ENCODE measurements at places on chromosomes 16 and 17. TPM values are rescaled to one million over a fixed set of nuclear protein-coding genes. Genes with fewer than 3 reads are reported as not detected.
A peak's percentile ranks its signal among the peaks of the same experiment; 100 is the strongest.

Gene KRT40
- total RNA-seq: not detected

Gene DLX3
- total RNA-seq: not detected

DNA sequence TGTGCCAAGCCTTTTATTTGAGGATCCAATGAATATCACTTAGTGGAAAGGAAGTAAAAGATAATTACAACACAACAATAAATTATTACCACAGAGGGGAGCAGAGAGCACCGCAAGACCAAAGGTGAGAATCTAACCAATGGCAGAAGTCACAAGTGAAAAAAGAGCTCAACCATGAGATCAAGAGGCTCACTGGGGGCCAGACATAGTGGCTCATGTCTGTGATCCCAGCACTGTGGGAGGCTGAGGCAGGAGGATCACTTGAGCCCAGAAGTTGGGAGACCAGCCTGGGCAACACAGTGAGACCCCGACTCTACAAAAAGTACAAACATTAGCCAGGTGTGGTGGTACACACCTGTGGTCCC lies 17.7 kb downstream of the ANKRD11 start:
- no peak for DNase-seq

GRCh38 chr17:2366747-2367494 lies 29.6 kb downstream of the SGSM2 start:
- DNase-seq: peak; percentile 23

- no peak for DNase-seq
Observed at GRCh38 chr17:75147878-75148546, 6.3 kb downstream of the JPT1 start.

- DNase-seq: no peak
Observed at GRCh38 chr17:35749560-35750412, 3.3 kb downstream of the GAS2L2 start.

DNA sequence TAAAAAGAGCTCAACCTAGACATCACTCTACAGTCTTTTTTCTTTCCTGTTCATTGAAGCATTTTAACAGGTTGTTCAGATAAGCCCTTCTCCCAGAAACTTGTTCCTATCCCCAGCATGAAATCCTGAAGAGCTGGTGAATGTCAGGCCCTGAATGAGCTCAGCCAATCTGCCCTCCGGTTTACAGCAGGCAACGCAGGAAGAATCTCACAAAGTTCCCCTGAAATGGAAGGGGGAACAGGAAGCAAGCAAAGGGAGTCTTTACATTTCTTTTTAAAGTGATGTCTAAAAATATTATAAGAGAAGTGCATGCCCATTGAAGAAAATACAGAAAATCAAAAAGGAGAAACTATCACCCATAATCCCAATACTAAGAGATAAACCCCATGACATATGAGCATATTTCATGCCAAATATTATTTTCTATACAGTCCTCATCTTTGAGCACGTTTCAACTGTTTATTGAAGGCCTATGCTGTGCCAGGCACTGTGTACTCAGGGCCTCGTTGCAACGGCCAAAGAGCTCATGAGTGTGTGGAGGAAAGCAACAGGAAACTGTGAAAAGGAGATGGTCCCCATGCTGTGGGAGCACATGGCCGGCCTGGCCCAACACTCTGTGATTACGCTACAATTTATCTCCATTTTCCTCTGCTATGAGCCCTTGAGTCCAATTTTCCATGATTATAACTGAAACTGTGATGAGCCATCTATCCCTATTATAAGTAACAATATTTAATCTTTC lies 5.7 kb downstream of the TK2 start:
- no peak for DNase-seq

- no peak for DNase-seq
Observed at GRCh38 chr16:21279501-21279900, 1.4 kb upstream of the CRYM start.

DNA sequence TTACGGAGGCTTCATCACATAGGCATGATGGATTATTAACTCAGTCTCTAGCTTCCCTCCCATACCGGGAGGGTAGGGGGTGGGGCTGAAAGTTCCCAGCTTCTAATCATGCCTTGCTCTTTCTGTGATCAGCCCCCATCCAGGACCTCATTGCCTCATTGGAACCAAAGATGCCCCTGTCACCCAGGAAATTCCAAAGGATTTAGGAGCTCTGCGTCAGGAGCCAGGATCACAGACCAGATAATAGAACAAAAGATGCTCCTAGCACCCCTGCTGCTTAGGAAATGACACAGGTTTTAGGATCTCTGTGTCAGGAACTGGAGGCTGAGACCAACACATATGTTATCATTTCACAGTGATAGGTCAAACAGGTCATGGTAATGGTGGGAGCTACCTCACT lies 9.7 kb downstream of the USB1 start:
- DNase-seq: no peak

GRCh38 chr17:77319211-77320043 lies 178.7 kb downstream of the SEC14L1 start:
- peak; percentile 84 for DNase-seq

- DNase-seq: no peak
Observed at GRCh38 chr17:68422821-68423220, 34.5 kb downstream of the WIPI1 start.

GRCh38 chr16:79605999-79606398 lies 5.5 kb upstream of the MAF start:
- DNase-seq: no peak

- no peak for DNase-seq
Observed at GRCh38 chr16:74322301-74322710, 25.7 kb downstream of the PSMD7 start.

- DNase-seq: no peak
Observed at GRCh38 chr17:51064061-51064735, 56.5 kb downstream of the SPAG9 start.
